ENCODE measurements at places on chromosomes 16 and 17.

GRCh38 chr17:27384261-27384701 is 72.0 kb upstream of the KSR1 start:
- DNase-seq = no peak

- DNase-seq = no peak
Observed at GRCh38 chr16:70421473-70422311, 17.2 kb downstream of the ST3GAL2 start.

- DNase-seq = no peak
Observed at GRCh38 chr17:40727447-40728231, 24.1 kb upstream of the KRT24 start.

- DNase-seq = no peak
Observed at GRCh38 chr17:46135126-46135812, 58.0 kb downstream of the KANSL1 start.

GRCh38 chr16:23278031-23278430 is 24.1 kb upstream of the SCNN1B start:
- DNase-seq = no peak

GRCh38 chr16:63363738-63364137 is 1327.5 kb upstream of the CDH8 start:
- no peak for DNase-seq

DNA sequence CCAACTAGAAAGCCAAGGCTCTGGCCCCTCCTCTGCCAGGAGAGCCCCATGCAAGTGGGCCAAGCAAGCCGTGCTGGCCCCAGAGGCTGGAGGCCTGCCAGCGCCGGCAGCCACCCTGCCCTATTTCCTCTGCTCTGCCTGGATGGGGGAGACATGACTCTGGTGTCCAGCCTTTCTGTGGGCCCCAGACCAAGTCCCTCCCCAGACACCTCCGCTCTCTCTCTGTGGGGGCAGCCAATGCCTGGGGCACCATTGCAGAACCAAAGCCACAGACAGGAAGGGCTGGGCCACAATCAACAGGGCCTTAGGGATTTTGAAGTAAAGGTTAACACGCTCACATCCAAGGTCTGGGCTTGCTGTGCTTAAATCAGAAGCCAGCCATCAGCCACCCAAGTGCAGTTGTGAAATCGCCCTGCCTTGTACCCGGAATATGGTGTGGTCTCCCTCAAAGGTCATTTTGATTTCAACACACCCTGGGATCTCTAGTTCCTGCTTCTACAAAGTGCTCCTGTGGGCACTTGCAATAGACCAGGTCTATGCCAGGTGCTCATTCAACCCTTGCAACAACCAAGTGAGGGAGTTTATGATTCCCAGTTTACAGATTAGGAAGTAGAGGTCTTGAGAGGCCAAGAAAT is 63.5 kb upstream of the TEX2 start:
- DNase-seq = peak; percentile 47

- no peak for DNase-seq
Observed at GRCh38 chr17:75611851-75612429, 21.3 kb upstream of the SMIM5 start.

DNA sequence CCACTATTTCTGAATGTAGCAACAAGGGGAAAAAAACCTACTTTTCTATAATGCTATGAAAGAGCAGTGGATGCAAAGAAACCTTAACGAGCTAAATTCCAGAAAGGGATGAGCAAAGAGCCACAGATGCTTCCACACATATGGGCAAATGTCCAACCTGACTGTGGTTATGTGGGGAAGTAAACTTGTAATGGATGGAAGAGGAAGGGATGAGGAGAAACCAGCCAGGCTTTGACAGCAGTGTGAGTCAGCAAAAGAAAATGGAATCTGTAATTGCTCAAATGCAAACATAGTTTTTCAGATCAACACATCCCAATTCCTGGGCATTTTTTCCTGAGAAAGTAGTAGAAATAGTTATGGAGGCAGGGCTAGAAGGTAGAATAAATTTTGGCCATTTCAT is 204.8 kb upstream of the CPHXL start:
- DNase-seq = no peak

- DNase-seq = no peak
Observed at GRCh38 chr17:3768341-3768740, 32.6 kb downstream of the ITGAE start.

GRCh38 chr17:64608571-64608981 is 53.5 kb downstream of the SMURF2 start:
- no peak for DNase-seq

- DNase-seq = no peak
Observed at GRCh38 chr16:86346034-86346433, 164.3 kb upstream of the FOXF1 start.

DNA sequence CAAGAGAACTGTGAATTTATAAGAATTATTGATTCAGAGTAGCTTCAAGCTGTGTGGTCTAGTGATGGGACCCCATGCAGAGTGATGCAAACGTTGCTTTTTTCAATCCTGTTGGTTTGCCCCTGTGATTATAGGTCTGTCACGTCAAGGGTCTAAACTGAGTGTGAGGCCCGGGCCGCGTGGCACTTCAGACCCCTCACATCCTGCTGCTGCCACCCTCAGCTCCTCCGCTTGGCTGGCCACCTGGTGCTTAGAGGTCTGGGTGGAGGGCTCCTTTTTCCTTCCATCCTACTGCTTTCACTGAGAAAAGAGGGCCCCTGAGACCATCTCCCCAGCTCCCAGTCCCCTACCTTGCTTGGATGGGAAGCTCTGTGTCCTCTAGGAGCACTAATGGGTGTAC is 12.0 kb downstream of the MYL4 start:
- DNase-seq = no peak

GRCh38 chr17:78748730-78749317 is 33.2 kb downstream of the CYTH1 start:
- no peak for DNase-seq

DNA sequence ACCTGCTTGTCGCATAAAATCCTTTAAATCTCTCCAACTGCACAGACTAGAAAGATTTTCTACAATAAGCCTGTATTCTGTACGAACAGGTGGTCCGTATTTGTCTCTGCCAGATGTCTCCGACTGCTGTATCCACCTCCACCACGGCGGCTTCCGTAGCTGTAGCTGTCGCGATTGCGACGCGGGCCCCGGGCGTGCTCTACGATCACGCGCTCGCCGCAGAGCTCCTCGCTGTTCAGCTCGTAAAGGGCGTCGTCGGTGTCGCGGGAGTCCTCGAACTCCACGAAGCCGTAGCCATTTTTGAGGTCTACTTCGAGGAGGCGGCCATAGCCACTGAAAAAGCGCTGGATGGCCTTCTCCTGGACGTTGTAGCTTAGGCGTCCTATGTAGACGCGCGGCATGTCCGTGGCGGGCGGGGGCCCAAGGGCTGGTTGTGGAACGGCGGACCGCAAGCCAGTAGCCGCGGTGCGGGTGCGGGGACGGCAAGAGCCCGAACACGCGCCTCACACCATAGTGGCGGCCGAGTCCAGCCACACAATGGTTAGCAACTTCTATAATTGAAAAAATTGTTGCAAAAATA is 36.1 kb downstream of the ZNF624 start:
- no peak for DNase-seq

- DNase-seq = no peak
Observed at GRCh38 chr16:17768257-17768656, 297.5 kb upstream of the XYLT1 start.

- no peak for DNase-seq
Observed at GRCh38 chr17:6651919-6652452, 424 bp downstream of the C17orf100 start.

DNA sequence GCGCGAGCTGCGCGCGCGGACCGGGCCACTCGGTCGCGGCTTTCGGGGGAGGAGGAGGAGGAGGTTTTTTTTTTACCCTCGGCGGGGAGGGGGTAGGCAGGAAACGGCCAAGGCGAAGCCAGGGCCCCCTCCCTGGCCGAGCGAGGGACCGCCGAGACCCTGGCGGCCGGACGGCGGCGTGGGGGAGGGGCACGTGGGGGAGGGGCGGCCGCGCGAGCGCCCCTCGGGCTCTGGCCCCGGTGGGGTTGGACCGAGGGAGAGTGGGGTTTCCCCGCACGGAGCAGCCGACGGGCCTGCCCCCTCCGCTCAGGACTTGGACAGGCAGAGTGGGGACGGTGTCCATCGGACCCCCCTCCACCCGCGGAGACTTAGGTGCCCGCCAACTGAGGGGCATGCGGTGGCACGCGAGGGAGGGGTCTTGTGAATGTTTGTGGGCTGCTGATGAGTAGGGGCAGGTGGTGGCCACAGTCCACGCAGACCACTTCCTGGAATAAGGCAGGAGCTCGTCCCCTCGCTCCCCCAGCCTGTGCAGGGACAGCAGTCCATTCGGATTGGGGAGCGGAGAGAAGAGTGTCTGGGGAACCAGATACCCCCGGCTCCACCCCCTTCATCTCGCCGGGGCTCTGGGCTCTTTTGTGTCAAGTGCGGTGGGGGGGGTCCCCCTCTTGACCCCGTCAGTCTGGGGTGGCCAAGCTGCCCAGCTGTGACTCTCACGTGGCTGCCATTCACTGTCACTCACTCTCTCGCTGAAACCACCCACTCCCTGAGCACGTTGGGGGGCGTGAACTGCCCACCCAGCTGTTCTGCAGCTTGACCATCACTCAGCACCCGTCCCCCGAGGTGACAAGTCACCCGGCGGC is 3.0 kb upstream of the CHD3 start:
- DNase-seq = peak; percentile 59

DNA sequence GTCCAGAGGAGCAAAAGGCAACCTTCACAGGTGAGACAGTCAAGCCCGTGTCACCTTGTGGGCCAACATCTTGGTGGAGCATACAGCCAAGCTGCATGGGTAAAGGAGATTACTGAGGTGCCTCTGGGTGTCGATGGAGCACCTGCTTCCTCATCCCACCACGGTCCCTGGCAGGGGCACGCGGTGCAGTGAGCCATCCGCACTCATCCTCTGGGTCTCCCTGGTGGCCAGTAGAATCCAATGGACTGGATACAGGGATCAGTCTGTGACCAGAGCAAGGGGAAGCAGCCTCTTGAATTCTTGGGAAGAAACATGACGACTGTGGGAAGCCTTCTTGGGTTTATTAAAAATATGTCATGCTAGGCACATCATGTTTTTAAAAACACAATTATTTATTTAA is 4.8 kb upstream of the WSCD1 start:
- no peak for DNase-seq

- peak; percentile 36 for DNase-seq
Observed at GRCh38 chr16:58515871-58516767, 802 bp downstream of the SETD6 start.

DNA sequence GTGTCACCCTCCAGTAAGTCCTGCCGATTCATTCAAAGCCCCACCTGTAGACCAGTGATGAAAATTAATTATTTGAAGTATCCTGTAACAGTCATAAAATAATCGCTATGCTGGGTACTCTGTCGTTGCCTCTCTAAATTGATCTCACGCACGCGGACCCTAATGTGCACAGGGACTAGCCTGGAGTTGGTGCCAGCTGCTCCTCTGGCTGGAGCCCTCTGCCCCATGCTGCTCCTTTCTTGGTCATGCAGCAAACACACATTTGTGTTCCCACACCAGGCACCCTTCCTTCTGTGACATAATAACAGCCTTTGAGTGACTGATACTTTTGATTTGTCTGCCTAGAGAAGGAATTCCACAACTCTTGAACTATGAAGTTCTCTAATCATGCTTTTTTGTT is 16.0 kb downstream of the RAB11FIP3 start:
- DNase-seq = no peak

- DNase-seq = no peak
Observed at GRCh38 chr16:89880477-89881367, 7.3 kb downstream of the TCF25 start.

GRCh38 chr16:89759746-89760340 is 38.5 kb downstream of the ZNF276 start:
- no peak for DNase-seq

DNA sequence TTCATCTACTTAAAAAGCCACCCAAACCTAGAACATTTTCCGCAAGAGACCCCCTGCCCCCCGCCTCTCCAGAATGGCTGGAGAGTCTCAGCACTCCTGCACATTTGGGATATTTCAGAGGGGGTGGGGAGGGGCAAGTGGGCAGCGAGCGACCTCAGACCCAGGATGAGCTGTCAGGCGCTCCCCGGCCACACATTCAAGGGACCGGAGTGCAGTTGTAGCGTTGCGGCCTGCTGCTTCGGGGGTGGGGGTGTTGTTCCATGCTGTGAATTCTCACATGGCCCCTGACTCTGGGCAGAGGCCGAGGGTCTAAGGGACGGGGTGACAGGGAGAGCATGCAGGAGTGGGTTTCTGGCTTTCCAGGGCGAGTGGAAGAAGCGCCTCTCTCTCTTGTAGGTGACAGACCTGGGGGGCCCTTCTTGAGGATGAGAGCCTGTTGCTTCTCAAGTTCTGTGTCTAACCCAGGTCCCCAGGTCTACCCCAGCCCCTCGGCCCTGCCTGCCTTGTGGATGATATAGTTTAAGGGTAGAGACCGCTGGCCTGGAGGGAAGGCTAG is 231.2 kb downstream of the SEC14L1 start:
- peak; percentile 19 for DNase-seq

DNA sequence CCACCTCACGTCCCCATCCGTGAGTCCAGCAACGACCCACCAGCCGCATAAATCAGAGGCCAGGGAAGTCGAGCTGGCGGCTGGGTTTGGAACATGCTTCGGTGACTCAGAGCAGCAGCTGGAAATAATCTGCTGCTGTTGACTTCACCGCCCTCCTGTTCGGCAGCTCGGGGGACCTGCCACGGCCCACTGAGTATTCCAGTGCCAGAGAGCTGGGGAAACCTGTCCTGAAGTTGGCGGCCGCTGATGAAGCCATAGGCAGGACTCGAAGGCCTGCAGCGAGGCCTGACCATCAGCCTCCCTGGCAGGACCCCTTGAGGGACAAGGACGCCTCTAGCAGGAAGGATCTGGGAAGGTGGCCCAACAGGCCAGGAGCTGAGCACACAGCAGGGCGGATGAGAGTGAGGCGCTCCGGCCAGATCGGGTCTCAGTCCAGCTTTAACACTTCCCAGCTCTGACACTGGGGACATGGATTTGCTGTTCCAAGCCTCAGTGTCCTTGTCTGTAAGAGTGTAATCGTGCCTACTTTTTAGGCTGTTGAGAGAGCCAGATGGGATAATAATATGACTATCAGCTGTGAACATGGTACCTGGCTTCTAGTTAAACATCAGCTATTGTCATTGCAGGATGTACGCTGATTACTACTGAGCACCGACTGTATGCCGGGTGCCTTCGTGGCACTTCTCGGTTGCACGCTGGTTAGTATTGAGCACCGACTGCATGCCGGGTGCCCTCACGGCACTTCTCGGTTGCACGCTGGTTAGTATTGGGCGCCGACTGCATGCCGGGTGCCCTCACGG is 50.4 kb upstream of the CIBAR2 start:
- peak; percentile 88 for DNase-seq

GRCh38 chr16:48448841-48449481 is 63.7 kb upstream of the SIAH1 start:
- no peak for DNase-seq

- DNase-seq = no peak
Observed at GRCh38 chr17:5121186-5121841, 5.5 kb downstream of the USP6 start.
